ENCODE measurements at places on chromosomes 1 and 21.

GRCh38 chr1:235079443-235080296 is 49.0 kb downstream of the TOMM20 start:
- DNase-seq, result no peak

DNA sequence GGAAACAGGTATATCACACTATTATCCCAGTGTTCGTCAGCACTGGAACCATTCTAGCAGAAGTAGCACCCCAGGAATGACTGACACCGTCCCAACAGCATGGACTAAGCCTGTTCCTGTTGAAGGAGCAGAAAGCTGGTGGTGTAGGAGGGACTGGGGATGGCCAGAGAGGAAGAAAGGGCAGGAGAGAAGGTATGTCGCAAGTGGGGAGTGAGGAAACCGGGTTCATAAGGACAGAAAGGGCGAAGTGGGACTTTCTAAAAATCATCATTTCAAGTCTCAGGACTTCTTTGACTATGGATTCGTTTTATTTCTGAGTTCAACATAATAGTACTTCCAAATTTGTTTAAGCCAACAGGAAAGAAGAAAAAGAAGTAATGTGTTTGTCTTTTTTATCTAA is 19.7 kb upstream of the MX1 start:
- DNase-seq, result no peak

DNA sequence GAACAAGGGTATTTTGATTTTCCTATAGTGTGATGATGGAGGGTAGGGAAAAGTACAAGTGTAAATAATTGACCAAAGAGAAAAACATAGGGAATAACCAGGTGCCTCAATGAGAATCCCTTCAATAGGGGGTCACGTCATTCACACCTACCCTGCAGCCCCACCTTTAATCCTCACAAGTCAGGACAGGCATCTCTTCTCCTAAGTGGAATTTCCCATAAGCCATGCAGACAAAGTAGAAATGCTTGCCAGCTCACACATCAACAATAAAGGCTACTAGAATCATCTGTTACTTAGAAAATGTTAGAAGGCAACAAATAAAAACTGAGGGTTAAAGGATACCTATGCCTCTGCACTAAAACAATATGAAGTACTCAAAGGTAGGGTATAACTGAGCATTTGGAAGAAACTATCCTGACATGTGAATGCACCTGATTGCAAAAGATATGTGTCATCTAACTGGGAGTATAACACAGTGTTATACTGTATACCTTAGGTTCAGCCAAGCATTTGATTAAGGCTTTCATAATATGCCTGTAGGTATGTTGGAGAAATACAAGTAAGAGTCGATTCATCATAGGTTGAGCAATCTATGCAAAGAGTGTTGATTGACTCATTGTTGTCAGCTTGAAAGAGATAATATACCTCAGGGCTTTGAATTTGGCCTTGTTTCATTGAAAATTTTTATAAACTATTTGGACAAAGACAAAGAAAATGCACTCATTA is 32.4 kb upstream of the ATP1A1 start:
- DNase-seq, result no peak

GRCh38 chr1:185315445-185316071 is 1.5 kb downstream of the IVNS1ABP start:
- peak; percentile 71 for DNase-seq

- DNase-seq, result no peak
Measured at GRCh38 chr1:158728510-158729225, 8.1 kb upstream of the OR6K3 start.

GRCh38 chr1:178484698-178485225 is 12.0 kb downstream of the CLEC20A start:
- no peak for DNase-seq

DNA sequence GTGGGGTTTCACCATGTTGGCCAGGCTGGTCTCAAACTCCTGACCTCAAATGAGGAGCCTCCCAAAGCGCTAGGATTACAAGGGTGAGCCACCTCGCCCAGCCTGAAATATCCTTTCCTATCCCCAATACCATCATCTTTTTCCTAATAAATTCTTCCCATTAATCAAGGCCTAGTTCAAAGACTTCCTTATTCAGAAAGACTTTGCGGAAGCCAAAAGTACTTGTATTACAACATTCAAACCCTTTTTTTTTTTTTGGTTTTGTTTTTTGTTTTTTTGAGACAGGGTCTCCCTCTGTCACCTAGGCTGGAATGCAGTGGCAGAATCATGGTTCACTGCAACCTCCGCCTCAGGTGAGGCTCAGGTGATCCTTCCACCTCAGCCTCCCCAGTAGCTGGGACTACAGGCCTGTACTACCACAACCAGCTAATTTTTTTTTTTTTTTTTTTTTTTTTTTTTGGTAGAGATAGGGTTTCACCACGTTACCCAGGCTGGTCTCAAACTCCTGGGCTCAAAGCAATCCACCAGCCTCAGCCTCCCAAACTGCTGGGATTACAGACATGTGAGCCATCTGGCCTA is 7.6 kb downstream of the SLC19A2 start:
- DNase-seq, result no peak

GRCh38 chr1:205340676-205341075 is 16.0 kb downstream of the KLHDC8A start:
- no peak for DNase-seq

- no peak for DNase-seq
Measured at GRCh38 chr1:231628207-231628876, 1.8 kb downstream of the DISC1 start.

- no peak for DNase-seq
Measured at GRCh38 chr1:78301141-78301540, 189.6 kb upstream of the PTGFR start.

GRCh38 chr1:151944857-151945575 is 35.7 kb upstream of the THEM4 start:
- no peak for DNase-seq

- no peak for DNase-seq
Measured at GRCh38 chr1:46692811-46693770, 21.4 kb downstream of the TEX38 start.

Data from skin of body (tissue), 3 donors.